ENCODE measurements at places on chromosomes 7 and 10.

- no peak for DNase-seq
Observed at GRCh38 chr7:1941464-1942242, 271.6 kb downstream of the ELFN1 start.

DNA sequence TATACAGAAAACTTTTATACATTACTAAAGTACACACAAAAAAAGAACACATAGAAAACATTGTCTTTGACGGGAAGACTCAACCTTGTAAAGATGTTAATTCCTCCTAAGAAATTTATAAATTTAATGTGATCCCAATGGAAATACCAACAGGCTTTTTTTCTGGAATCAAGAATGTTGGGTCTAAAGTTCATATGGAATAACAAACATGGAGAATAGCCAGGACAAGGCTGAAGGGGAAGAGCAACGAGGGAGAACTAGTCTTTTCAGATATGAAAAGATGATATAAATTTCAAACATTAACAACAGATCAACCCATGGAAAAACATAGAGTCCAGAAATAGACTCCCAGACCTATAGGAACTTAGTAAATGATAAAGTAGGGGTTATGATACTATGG lies 19.8 kb downstream of the HIPK2 start:
- no peak for DNase-seq

- no peak for DNase-seq
Observed at GRCh38 chr7:150417863-150418262, 32.6 kb upstream of the GIMAP8 start.

DNA sequence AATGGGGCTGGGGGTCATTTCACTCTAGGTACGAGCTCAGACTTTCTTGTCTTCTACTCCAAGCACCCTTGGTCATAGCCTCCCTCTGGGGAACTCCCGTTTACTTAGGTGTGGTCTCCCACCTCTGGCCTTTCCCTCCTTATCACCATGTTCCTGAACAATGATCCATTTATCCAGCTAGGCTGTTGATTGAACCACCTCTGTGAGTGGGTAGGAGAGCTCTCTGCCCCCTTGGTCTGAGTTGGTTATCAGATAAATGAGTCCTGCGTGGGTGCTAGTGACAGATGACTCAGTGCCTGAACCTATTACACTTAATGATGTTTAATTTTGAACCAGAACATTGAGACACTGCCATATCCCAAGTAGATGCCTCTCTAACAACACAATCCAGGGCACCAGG lies 9.4 kb downstream of the BLNK start:
- no peak for DNase-seq

DNA sequence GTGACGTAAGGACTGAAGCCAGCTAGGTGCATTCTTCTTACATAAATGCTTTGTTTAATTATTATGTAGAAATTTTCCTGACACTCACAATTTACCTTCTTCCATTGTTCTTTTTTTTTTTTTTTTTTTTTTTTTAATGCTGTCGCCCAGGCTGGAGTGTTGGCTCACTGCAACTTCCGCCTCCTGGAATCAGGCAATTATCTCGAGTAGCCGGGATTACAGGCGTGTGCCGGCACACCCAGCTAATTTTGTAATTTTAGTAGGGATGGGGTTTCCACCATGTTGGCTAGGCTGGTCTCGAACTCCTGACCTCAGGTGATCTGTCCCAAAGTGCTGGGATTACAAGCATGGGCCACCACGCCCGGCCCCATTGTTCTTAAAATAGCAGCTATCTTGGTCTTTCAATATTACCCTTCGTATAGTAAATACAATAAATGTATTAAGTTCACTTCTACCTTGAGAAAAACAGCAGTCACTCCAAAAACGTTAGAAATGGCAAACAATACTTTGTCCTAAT lies 32.1 kb downstream of the BZW2 start:
- DNase-seq, result no peak

- no peak for DNase-seq
Observed at GRCh38 chr7:549891-550625, 30.4 kb upstream of the PDGFA start.

GRCh38 chr7:135362871-135363270 lies 129.2 kb downstream of the STRA8 start:
- DNase-seq, result no peak

GRCh38 chr7:45242698-45243097 lies 85.1 kb downstream of the RAMP3 start:
- DNase-seq, result no peak

DNA sequence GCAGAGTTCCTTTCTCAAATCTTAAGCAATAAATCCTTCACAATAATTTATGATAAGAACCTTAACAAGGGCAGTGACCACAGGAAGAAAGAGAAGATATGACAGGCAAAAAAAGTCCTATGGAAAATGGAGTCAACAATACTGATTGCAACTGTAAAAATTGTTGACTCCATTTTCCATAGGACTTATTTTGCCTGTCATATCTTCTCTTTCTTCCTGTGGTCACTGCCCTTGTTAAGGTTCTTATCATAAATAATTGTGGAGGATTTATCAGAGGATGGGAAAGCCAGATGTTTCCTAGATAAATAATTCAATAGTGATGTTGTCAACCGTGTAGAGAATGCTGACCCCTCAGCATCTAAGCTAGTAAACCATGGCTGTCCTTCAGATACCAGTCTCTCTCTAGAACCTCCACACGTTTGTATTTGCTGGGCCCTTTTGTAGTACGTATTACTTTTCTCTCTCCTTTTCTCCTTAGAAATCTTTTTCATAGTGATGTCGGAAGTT lies 172.6 kb upstream of the BET1 start:
- DNase-seq, result no peak

DNA sequence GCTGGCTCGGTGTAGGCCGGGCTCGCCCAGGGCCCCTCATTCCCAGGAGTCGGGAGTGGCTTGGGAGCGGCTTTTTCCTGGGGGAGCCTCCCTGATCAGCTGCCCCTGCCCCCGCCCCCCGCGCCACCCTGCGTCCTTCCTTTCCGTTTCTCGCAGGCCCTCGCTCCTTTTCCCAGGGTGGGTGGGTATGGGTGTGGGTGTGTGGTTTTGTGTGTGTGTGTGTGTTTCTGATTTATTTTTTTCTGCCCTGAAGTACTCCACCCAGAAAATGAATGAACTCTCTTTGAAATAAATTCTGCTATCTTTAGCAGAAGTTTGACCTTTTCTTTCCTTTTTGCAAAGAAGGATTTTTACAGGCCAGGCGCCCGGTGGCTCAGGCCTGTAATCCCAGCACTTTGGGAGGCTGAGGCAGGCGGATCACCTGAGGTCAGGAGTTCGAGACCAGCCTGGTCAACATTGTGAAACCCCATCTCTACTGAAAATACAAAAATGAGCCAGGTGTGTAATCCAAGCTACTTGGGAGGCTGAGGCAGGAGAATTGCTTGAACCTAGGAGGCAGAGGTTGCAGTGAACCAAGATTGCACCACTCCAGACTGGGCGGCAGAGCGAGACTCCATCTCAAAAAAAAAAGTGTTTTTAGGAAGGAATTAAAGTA lies 30.0 kb upstream of the AP5Z1 start:
- DNase-seq, result no peak

DNA sequence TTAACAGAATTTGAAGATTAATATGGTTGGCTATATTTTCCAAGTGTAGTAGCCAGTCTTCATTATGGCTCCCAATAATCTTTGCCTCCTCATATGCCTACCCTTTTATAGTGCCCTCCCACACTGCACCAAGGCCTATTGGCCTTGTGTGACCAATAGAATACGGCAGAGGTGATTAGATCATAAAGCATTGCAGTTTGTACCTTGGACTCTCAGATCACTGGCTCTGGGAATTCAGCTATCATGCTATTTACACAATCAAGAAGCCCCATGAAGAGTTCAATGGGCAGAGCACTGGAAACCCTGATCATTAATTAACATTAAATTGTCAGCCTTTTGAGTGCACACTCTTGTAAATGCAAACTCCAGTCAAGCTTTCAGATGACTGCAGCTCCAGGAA lies 154.5 kb upstream of the MAGI2 start:
- no peak for DNase-seq

- no peak for DNase-seq
Observed at GRCh38 chr7:46385662-46386309, 464.7 kb upstream of the IGFBP3 start.

DNA sequence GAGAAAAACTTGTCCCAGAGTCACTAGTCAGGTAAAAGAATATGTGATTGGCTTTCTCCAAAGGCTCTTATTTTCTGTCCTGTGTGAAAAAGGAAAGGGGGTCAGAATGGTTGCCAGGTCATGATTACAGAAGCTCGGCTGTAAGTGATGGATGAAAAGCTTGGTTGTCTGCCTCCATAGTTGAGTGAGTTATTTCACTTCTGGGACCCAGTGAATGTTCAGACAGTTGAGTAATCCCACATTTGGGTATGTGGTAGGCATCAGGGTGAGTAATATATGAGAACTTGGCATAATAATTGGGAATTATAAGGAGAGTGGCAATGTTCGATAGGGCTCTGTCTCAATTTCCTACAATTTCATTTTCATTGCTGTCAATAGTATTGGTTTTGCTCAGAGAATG lies 72.5 kb downstream of the BBS9 start:
- DNase-seq, result no peak

DNA sequence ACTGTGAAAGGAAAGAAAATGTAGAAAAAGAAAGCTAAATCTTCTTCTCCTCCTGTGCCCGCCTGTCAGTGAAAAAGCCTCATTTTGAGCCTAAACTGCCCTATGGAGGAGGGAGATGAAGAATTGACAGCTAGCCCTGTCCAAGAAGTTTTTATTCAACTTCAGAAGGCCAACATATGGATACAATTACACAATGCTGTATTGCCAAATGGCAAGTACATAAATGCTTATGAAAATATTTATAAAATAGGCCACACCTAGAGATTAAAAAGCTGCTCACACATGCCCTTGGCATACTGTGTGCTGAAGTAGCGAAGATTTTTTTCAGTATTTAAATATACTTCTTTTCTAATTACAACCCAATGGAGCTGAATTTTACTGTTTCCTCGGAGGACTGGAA lies 65.1 kb upstream of the NEBL start:
- DNase-seq, result no peak

DNA sequence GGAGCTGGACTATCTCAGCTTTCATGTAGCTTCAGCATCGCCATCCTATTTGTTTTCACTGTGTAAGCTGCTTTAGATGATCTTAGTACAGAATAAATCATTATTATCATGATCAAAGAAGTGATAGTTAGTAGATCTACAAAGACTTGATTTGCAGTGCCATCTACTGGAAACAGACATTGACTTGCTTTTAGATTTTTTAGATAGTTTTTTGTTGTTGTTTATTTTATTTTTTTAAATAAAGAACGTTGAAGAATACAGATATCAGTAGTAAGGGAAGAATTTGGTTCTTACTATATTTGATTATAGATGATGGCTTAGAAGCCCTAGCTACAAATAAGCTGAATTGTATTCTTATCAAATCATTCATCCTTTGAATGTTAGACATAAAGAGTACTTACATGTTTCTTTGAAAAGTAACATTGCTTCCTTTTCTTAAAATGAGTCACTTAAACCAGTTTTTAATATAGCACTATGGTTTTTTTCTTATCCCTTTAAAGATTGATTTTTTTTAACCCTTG lies 6.3 kb upstream of the SFMBT2 start:
- no peak for DNase-seq

DNA sequence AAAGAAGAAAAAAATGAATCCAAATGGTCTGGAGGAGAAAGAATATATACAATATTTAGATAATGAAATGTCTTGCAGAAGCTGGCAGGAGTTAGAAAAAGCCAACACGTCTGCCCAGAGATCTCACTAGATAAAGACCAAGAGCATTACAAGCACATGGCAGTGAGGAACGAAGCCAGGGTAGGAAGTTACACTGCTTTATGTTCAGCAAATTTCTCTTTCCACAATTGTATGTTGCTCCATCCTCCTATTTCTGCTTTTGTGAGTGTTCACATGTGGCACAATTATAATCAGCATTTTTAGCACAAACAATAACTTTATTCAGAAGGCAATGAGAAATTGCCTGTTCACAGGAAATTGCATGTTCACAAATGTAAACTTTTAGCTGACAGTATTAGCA lies 53.7 kb downstream of the LRRC17 start:
- DNase-seq, result no peak

- DNase-seq, result peak; percentile 48
Observed at GRCh38 chr10:129780198-129780597, 183.9 kb downstream of the EBF3 start.

- no peak for DNase-seq
Observed at GRCh38 chr7:142263598-142264380, 5.9 kb upstream of the PRSS58 start.

GRCh38 chr7:155842496-155843265 lies 30.4 kb upstream of the SHH start:
- DNase-seq, result no peak

- DNase-seq, result peak; percentile 14
Observed at GRCh38 chr7:56287429-56288138, 171.4 kb upstream of the NUPR2 start.

DNA sequence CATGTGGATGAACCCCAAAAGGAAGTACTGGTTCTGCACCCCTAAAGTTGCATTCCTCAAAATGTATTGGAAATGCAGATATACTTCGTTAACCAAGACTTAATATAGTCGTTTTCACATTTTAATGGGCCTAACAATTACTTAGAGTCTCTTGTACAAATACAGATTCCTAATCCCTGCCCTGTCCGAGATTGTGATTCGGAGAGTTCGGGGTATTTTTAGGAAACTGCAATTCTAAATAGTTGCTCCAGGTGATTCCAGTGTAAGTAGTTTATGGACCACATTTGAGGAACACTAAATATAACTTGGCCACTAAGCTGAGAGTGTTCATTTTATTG lies 830 bp downstream of the TRUB1 start:
- DNase-seq, result no peak

GRCh38 chr10:112539340-112539739 lies 92.3 kb downstream of the VTI1A start:
- no peak for DNase-seq

Data from femur (tissue), 1 donor.